IPS-NIHi11 (cell line): ENCODE measurements at places on chromosomes 2 and 18.
A peak's percentile ranks its signal among the peaks of the same experiment; 100 is the strongest.

- peak; percentile 14 for DNase-seq
These were observed 154.7 kb downstream of the MBD2 start for GRCh38 chr18:54069729-54070128.

- no peak for DNase-seq
These were observed 929.8 kb upstream of the CNTNAP5 start for GRCh38 chr2:123095219-123095835.

- no peak for DNase-seq
These were observed 175.8 kb downstream of the SRBD1 start for GRCh38 chr2:45435316-45435715.

DNA sequence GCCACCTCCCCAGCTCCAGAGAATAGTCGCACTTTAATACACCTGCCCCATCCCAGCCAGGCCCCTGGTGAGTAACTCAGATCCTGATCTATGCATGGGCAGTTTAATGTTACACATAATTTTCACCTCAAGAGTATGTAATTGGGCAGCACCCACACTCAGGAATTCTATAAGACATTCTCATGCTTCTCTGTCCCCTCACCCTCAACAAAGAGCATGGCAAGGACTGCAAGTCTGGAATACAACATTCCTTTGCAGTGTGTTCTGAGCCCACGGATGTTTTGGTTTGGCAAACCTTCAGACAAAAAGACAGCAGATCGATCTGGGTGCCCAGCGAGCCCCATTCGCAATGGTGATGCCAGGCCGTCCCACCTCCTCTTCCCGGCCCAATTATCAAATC lies 4.9 kb upstream of the SLC14A1 start:
- DNase-seq: no peak

DNA sequence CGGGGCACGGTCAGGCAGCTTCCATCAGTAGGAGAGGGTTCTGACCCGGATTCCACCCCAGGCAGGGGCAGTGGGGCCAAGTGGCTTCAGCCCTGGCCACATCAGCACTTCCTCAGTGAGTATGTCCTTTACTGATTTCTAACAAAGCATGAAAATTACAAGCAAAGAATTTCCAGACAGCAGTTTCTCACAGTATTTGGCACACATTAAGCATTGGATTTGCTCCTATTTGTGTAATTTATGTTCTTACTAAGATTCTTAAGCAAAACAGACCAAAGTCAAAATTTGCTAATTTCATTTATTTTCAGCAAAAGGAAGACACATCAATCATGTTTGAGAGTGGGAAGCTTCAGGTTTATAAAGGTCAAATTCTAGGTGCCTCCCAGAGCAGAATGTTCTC lies 73.3 kb upstream of the NFATC1 start:
- no peak for DNase-seq

- DNase-seq: peak; percentile 26
These were observed 69.3 kb downstream of the LBH start for GRCh38 chr2:30300456-30301221.

DNA sequence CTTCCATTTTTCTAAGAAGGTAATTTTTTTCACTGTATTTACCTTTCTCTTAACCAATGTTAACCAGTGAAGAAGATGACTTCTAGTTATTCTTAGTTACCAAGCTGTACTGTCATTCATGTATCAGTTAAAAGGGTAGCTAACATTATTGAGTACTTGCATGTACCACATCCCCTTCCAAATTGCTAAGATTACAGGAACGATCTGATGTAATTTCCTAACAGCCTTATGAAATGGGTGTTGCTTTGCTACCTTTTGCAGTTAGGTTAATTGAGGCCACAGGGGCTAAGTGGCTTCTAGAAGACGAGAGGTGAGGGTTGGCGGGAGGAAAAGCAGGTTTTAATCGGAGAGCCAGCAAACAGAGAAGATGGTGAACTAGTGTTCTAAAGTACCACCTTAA lies 1.8 kb upstream of the SULT6B1 start:
- DNase-seq: no peak

DNA sequence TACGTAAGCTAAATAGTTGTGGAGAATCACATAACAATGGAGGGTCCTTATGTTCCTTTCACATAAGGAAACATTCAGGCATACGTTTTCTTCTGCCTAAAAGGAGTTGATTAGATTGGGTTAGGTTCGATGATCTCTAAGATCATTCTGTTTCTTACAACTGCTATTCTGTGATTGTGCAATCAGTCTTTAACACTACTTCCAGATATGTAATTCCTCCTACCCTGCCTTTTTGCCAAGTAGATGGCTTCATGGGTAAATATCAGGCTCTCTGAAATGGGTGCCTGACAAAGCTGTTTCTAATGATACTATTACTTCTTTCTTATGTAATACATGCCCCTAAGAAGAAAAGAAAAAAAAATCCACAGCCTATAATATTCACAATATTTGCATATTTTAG lies 321.5 kb downstream of the XIRP2 start:
- no peak for DNase-seq

DNA sequence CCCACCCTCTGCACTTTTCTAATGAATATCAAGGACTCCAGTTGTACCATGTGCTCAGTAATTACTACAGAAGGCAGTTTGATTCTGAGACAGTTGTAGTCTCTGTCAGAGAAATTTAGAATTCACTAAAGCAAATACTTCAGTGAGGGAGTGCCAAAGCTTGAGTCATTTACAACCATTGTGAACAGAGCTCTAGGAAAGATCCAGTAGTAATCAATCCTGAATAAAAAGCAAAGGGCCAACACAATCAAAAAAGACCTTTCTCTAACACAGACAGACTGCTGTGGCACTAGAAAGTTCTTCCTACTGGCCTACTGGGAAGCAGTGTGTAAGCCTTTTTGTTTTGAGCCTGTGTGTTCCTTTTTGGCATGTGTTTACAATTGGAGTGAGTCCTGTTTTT lies 135.6 kb upstream of the UNC80 start:
- no peak for DNase-seq

DNA sequence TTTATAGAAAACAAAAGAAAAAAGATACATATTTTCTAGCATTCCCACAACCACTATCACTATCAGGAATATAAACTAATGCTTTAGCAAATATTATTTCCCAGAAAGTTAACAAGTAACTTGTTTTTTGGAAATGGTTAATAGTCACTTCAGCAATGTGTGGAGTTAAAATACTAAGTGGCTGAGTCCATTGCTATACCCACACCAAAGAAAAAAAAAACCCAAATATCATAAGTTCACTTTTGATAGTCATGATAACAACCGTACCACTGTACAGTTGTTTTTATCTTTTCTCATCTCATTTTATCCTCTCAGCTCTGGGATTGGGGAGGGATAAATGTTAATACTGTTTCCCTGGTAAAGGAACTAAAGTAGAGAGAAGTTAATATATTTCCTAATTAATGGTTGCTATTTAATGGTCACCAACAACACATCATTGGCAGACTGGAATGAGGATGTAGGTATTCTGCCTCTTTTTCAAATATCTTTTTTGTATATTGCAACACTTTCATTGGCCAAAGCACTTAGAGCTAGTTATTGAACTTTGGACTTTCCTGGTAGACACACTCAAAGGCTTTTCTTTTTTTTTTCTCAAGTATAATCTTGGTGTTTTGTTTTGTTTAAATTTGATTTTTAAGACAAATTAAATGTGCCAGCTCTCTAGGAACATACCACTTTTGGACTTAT lies 18.4 kb upstream of the KANSL1L start:
- no peak for DNase-seq

- DNase-seq: no peak
These were observed 75.3 kb upstream of the STPG4 start for GRCh38 chr2:47230418-47230817.

DNA sequence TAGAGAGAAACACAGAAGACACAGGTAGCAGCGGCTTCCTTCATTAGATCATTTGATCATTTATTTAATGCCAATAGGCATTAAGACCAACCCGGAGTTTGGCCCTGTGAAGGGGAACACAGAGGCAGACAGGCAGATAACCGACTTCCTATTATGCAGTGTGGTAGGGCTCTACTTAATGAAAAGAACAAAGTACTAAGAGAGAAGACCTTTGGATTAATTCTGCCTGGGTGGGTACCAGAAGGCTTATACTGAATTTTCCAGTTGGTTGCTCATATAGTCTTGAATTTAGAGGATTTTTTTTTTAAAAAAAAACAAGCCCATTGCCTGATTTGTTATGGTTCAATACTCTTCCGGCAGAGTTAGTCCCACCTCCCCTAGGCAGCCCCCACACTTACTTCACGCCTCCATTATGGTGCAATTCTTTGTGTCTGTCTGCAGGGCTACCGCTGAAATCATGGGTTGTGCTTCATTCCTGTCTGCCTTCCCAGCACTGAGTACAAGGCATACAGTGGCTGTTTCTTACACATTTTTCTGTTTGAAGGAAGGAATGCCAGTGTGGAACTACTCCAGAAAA lies 244.3 kb upstream of the APCDD1 start:
- no peak for DNase-seq

DNA sequence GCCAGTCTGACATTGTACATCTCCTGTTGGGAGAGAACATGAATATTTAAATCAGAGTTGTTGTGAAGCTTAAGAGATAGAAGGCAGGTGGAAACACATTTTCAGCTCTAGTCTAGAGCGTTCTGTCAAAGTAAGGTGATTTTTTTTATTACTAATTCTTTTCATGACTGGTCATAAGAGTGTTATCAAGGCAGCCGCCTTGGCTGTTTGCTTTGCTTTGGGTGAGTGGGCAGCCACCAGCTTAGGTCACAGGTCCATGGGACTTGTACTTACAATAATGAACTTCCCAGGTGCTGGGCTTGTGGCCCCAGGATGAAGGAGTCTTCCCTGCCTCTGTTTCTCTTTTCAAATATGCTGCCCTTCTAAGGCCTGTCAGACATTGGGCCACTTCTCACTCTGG lies 256.3 kb downstream of the SRBD1 start:
- DNase-seq: no peak

GRCh38 chr2:20169796-20170703 lies 54.9 kb downstream of the SDC1 start:
- no peak for DNase-seq

GRCh38 chr2:47360927-47361326 lies 42.0 kb upstream of the MSH2 start:
- no peak for DNase-seq

DNA sequence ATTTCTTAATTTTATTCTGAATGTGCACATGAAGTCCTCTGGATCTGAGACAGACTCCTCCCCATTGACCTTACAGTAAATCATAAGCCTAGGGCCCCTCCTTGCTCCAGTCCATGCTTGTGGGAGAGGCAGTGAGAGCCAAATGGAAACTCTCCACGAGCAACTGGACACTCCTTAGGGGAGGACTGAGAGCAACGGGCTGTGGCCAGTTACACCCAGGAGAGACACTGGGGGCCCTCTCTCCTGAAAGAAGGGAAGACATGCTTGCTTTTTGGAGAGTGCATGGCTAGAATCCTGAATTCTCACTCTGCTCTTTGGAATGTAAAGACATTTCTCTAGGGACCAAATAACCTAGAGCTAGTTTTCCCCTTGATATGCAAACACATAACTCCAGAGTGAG lies 49.0 kb upstream of the BIN1 start:
- no peak for DNase-seq

DNA sequence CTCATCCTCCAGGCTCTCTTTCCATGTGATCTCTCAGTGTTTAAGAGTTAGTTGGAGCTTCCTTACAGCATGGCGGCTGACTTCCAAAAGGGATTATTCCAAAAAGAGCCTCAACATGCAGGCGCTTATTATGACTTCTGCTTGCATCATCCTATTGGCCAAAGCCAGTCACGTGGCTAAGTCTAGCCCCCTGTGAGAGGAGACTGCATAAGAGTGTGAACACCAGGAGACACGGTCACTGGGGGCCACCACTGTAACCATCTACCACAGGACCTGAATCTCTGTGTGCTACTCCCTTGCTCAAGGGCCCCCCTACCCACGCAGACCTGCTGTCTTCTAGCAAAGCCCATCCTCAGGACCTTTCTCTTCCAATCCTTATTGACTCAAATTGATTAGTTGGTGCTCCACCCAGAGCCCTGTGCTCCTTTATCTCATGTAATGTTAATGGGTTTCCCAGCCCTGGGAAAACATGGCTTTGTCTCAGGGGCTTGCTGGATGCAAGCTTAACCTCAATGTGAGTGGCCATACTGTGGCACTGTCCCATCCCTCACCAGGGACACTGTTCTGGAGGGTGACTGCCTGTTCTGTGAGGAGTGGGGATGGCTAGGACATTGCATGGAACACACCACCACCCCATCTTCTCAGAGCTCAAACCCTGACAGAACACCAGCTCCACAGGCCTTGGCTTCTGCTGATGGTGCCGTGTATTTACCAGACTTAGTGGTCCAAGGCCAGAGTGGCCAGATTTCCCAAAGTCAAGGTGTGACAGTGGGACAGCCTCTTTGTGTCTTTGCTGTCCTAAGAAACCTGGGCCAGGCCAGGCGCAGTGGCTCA lies 4.2 kb downstream of the IL1RN start:
- DNase-seq: no peak

DNA sequence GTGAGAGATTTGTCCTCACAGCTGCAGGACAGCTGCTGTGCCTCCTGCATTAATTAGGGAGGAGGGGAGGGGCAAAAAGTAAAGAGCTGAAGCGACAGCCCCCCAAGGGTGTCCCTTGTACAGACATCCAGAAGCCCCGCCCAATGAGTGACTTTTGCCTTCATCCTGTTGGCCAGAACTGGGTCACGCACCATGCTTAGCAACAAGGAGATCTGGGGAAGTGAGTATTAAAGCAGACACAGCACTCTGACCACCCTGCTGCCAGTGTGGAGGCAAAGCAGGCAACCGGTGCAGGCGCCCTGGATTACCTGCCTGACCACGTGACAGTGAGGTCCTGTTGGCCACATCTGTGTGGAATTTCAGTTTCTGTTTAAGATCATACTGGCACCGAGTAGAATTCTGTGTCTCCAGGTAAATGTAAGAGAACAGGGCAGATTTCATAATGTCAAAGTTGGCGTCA lies 21.5 kb upstream of the BIN1 start:
- peak; percentile 76 for DNase-seq

- DNase-seq: no peak
These were observed 192.9 kb downstream of the BABAM2 start for GRCh38 chr2:28083476-28083875.

GRCh38 chr2:119352357-119352756 lies 14.3 kb downstream of the C2orf76 start:
- peak; percentile 22 for DNase-seq

DNA sequence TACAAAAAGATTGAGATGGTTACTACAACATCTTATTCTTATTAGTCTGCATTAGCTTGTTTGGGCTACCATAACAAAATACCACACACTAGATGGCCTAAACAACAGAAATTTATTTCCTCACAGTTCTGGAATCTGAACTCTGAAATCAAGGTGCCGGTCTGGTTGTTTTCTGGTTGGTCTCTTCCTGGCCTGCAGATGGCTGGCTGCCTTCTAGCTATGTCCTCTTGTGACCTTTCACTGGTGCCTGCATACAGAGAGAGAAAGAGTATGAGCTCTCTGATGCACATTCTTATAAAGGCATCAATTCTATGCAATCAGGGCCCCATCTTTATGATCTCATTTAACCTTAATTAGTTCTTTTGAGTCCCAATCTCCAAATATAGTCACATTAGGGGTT lies 696.5 kb downstream of the TDRD15 start:
- no peak for DNase-seq
